Fibroblast of skin of right biceps (primary cell): ENCODE measurements at places on chromosomes 7 and 10.

GRCh38 chr10:74949843-74950765 lies 123.7 kb downstream of the KAT6B start:
- DNase-seq = peak; percentile 47

DNA sequence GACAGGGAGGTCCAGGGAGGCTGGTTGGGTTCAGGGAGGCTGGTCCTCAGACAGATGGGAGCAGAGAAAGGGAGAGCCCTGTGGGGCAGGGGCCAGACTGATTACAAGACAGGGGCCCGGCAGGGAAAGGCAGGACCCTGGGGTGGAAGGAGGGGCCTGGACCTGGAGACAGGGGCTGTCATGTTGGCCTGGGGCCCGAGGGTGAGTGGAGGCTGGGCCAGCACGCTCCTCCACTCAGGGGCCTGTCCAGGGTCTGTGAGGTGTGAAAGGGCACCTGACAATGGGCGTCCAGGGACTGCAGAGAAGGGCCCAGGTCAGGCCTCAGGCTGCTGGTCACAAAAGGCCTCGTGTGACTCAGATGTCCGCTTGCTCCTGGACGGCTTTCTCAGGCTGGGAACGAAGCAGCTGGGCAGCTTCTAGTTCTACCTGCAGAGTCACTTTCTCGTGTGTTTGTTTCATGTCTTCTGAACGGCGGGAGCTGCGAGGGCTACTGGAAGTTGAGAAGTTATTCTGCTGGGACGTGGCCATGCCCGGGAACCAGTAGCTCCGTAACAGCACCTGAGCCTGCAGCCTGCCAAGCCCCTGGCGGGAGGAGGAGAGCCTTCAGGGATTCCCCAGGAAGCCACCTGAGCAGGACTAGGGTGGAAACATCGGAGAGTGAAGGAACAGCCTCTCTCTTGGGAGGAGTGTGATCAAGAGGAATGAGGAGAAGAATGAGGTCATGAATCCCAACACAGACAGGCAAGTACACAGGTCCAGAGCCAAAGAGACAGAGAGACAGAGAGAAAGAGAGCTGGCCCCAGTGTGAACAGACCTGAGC lies 65.8 kb downstream of the KLF6 start:
- DNase-seq = no peak

DNA sequence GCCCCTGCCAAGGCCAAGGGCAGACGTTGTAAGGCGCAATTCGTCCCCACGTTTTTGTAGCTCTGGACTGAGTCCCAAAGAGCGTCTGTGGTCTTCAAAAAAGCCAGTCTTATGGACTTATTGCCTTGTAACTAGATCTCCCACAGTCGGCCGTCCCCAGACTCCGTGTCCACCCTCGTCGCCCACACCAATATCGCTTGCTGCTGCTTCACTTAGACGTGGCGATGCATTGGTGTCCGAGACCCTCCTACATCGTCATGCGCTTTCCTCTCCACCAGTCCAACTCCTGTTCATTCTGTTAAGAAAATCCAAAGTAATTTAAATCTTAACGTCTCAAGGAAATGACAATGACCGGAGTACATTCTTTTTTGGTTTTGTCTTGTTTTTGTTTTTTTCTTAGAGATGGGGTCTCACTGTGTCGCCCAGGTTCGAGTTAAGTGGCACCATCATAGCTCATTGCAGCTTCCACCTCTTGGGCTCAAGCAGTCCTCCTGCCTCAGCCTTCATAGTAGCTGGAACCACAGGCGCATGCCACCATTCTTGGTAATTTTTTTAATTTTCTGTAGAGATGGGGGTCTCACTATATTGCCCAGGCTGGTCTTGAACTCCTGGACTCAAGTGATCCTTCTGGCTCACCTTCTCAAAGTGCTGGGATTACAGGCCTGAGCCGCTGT lies 851 bp downstream of the KIFBP start:
- peak; percentile 15 for DNase-seq

DNA sequence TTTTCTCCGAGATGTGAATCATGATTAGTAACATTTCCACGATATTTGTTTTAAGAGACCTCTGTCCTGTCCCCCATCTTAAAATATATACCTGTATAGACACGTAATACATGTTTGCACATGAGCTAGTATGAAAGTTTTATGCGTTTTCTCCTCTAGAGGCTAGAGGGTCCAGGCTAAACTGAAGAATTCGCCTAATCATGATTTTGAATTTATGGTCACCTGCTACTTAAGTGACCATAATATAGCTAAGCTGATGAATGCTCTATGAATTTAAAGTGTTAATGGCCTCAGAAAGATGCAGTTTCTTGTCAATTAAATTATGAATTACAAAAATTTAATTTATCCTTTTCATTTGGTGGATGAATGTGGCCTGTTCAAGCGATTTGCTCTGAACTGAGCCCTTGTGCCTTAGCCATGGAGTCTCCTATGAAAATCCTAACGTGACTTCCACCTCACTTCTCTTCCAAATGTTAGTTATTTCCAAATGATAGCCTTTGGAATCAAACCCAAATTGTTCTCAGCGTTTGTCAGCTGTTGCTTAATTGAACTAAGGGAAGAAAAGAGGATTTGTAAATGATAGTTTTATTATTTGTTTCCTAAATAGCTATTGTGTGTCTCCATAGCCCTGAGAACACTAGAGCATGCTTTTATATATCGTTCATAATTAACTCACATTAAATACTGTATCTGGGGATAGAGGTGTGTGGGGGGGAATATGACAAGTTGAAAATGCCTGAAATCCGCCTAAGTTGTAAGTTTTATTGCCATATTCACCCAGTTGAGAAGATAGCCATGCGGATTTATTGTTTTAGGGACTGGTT lies 2.3 kb downstream of the CELF2 start:
- no peak for DNase-seq

- DNase-seq = peak; percentile 41
Measured at GRCh38 chr10:48604991-48605508, at the start of gene ARHGAP22. Gene ARHGAP22 (minus strand): TSS chr10:48605073. CDS start chr10:48604796, 277 bp downstream.

- no peak for DNase-seq
Measured at GRCh38 chr10:51406581-51406980, 292.8 kb downstream of the CSTF2T start.

GRCh38 chr7:8724080-8724718 lies 290.8 kb downstream of the NXPH1 start:
- DNase-seq = peak; percentile 0

GRCh38 chr7:114356133-114356532 lies 58.5 kb upstream of the FOXP2 start:
- peak; percentile 11 for DNase-seq

DNA sequence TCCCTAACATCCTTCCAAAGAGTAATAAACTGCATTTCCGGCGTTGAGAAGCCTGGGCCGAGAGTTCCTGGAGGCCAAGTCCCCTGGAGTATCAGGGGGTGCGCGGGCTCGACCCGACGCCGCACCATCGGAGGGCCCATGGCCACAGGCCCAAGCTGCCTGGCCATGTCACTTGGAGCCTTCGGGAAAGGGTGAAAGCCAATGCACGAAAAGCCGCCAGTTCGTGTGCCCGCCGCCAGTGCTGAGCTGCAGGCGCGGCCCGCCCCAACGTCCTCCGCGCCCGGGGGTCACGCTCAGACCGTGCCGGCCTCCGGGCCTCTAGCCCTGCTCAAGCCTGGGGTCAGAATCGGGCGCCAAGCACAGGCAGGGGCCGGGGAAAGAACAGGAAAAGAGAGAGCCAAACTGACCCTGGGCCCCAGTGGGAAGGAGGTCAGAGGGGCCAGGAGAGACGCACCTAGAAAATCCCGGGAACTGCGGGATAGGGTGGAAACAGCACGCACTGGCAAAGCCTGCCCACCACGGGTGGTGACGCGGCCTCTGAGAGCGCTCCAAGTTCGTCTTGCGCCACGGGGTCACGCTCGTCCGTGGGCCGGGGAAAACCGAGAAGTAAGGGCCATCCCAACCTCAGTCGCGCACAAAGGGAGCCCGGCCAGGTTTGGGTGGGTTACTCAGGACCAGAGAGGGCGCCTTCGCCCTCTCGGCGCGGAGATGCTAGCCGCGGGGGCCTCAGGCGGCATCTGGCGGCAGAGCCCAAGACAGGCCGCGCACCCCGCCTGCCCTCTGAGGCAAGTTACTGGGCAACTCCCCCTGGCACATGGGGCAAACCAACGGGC lies 4.2 kb upstream of the EBF3 start:
- DNase-seq = no peak

DNA sequence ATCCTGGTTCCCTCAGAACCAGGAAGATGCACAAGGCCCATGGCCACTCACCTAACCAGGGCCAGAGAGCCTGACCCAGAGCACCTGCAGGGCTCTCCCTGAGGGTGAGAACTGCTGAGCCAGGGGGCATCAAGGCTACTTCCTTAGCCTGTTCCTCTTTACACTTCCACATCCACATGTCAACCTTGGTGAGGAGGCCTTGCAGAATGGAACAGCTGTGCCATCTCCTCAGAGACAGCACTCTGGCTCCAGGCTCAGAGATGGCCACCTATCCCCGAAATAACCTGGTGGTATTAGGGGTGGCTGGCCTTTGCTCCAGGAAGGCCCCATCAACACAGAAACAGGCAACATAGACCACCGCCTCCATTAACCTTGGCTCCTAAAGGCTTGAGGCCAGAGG lies 473.0 kb downstream of the RPS24 start:
- DNase-seq = no peak

GRCh38 chr10:91909117-91909677 lies at the start of gene FGFBP3:
Gene FGFBP3 (minus strand): TSS chr10:91909486. CDS start chr10:91908969, 517 bp downstream.
- peak; percentile 44 for DNase-seq

- no peak for DNase-seq
Measured at GRCh38 chr10:95783741-95784140, 27.8 kb downstream of the ENTPD1 start.

DNA sequence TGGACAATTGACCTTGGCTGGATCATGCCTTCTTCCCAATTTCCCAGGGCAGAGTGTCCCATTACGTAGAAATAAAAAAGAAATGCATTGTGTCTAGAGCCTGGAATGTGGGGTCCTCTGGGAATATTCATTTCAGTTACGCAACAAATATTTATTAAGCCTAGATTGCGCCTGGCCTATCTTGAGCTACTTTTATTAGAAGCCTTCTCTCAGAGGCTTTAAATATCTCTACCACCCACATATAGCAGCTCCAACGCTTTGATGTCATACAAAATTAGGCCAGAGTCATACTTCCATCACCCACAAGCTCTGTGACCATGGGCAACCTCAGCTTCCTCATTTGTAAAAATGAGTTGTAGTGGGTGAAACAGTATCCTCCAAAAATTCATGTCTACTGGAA lies 24.9 kb upstream of the CARD11 start:
- no peak for DNase-seq

GRCh38 chr10:58189269-58189668 lies 78.4 kb downstream of the IPMK start:
- peak; percentile 10 for DNase-seq

DNA sequence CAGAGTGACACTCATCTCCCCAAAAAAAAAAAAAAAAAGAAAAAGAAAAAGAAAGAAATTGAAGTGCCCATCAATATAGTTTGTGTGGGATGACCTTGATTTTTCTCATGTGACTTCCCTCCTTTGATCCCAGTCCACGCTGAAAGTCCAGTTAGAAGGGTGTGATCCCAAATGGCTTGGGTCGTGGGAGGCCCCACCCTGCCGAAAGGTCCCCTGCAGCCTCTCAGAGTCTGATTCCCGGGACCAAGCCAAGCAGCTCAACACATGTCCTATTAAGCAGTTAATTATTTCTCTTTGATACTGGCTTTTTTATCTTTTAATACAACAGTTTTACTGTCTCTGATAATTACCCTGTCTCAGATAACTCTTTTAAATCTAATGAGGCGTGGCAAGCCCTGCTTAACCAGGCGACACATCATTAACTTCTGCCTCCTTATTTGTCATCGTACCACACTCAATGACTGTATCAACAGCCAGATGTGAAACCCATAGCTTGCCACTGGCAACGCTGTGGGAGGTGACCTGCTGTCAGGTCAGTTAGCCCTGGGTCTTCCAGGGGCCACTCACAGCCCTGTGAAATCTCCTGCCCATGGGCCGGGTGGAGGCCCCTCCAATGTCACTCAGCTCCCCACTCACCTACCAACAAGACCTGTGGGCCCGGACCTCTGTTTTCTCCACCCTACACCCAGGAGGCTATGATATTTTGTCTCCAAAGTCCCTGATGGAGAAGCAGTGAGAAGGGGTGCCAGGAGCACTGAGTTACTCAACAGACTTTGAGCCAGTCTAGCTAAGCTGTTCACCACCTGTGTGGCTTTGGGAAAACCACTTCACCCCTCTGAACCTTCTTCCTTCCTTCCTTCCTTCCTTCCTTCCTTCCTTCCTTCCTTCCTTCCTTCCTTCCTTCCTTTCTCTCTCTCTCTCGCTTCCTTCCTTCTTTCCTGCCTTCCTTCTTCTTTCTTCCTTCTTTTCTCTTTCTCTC lies 110.0 kb upstream of the SFMBT2 start:
- DNase-seq = no peak

- no peak for DNase-seq
Measured at GRCh38 chr7:26627891-26628341, 236.5 kb downstream of the SKAP2 start.

DNA sequence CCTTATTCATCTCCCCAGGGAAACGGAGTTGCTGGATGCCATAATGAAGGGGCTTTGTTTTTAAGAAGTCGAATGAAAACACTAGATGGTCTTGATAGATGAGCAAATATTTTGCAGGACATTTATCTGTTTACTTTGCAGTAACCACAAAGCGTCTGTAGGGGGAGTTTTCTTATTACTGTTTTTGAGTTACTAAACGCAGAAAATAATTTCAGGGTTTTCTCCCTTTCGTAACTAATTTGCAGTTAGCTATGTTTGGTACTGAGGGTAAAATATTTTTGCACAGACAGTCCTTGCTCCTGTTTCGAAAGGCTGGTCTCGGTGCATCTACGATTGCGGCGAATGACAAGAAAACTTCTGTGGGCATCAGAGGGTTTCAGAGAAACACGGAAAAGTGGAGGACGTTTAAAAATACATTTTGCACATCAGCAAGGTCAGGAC lies 505.6 kb upstream of the MKI67 start:
- peak; percentile 46 for DNase-seq

GRCh38 chr10:102408728-102409603 lies 9.6 kb downstream of the PSD start:
- peak; percentile 53 for DNase-seq

DNA sequence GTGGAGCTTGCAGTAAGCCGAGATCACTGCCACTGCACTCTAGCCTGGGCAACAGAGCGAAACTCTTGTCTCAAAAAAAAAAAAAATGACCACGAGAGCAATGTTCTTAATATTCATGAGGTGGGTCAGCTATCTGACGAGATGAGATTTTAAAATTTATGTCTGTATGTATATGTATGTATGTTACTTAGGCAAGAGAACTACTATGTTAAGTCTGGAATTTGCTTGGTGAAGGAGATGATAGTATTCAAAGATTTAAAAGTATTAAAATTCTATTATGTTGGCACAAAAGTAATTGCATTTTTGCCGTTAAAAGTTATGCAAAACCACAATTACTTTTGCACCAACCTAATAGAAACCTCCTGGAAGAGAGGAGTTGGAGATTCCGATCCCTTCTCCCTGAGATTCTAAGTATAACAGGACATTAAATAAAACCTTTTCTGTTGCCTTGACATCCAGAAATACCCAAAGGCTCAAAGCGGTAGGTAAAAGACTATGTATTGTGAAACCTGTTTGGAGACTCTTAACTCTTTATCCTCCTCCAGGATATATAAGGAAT lies 114.3 kb upstream of the TNS3 start:
- DNase-seq = peak; percentile 36

DNA sequence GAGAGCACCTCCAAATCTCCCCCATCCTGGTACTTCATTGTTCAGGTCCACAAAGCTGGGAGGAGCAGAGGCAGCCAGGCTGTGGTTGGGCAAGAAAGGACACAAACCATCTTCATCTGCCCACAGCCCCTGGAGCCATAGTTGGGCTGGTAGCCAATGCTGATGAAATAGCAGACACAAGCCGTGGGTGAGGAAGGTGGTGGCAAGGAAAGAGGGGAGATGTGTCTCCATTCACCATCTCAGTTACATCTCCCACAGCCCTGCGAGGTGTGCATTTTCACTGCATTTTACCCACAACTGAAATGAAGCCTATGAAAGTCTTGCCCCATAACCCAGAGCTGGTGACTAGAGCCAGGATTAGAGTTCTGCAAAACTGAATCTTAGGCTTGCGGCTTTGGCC lies 35.0 kb downstream of the PIK3AP1 start:
- DNase-seq = no peak
